WTC11 (cell line): ENCODE measurements at places on chromosomes 1 and 21. TPM values are rescaled to one million over a fixed set of nuclear protein-coding genes. Genes with fewer than 3 reads are reported as not detected.

DNA sequence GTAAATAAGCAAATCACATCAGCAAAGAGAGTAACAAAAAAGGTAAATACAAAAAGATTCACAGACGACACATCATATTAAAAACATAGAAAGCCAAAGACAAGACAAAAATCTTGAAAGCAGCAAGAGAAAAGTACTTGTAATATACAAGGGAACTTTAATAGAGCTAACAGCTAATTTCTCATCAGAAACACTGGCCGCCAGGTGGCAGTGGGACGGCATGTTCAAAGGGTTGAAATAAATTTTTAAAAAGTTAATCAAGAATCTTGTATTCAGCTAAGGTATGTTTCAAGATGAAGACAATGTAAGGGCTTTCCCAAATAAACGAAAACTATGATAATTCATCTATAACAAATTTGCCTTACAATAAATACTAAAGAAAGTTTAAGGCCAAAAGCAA is 358.1 kb downstream of the LRRIQ3 start:
- DNase-seq: peak; percentile 42
- no peak overlapping the region for H3K4me3 ChIP-seq
- H3K27me3 ChIP-seq: no peaks in the 10 kb centered on the region
- H3K36me3 ChIP-seq: no peaks in the 10 kb centered on the region
- no peak overlapping the region for H3K27ac ChIP-seq
- H3K4me1 ChIP-seq: no peaks in the 10 kb centered on the region

- peak overlapping the region; percentile 41; the same call in 1 of the 2 replicates for H3K4me3 ChIP-seq
- H3K4me1 ChIP-seq: peaks cover 11% of the 10 kb centered on the region
Measured at GRCh38 chr1:207867136-207868109, 43.5 kb downstream of the CD34 start.

The PTGS2 gene
- total RNA-seq: 0.20 to 0.66 TPM (median 0.60 TPM) in 3 replicates

The CALML6 gene
- total RNA-seq: 0.87 to 2.1 TPM (median 1.9 TPM) in 3 replicates

GRCh38 chr21:33149181-33149580 is 79.2 kb downstream of the OLIG1 start:
- H3K27me3 ChIP-seq: peaks cover 5% of the 10 kb centered on the region
- peaks cover 39% of the 10 kb centered on the region for H3K4me1 ChIP-seq
- no peak for DNase-seq
- no peak overlapping the region for H3K4me3 ChIP-seq
- H3K27ac ChIP-seq: no peak overlapping the region

The FAM78B gene
- 2.2 to 2.7 TPM (median 2.6 TPM) in 3 replicates for total RNA-seq

The ARHGEF19 gene
- 51.1 to 53.1 TPM (median 52.9 TPM) in 3 replicates for total RNA-seq

DNA sequence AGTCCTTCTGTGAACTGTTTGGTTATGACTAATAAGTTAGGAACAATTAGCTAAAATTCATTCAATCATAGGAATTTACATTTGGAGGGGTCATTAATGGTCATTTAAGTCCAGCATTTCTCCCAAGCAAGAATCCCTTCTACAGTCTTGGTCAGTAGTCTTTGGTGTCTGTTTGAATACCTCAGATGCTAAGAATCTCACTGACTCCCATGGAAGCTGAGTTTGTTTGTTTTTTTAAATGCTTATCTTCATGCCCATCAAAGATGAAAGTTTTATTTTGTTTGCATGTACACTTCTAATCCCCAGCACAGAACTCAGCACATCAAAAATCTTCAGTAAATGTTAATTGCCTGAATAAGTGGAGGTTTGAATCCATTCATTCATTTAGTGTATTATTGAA is 41.3 kb upstream of the SLC44A3 start:
- H3K36me3 ChIP-seq: no peaks in the 10 kb centered on the region
- no peak overlapping the region for H3K4me3 ChIP-seq
- H3K27me3 ChIP-seq: no peaks in the 10 kb centered on the region
- DNase-seq: no peak
- H3K4me1 ChIP-seq: peaks cover 7% of the 10 kb centered on the region

The TMCO4 gene
- 7.2 to 9.3 TPM (median 7.5 TPM) in 3 replicates for total RNA-seq

- no peak overlapping the region for H3K4me3 ChIP-seq
- no peaks in the 10 kb centered on the region for H3K27me3 ChIP-seq
- H3K36me3 ChIP-seq: no peaks in the 10 kb centered on the region
- no peaks in the 10 kb centered on the region for H3K4me1 ChIP-seq
Measured at GRCh38 chr1:204983881-204984280, 59.1 kb upstream of the CNTN2 start.

- peaks cover 15% of the 10 kb centered on the region for H3K4me1 ChIP-seq
- DNase-seq: peak; percentile 91
- H3K27ac ChIP-seq: peak overlapping the region; percentile 64
- H3K4me3 ChIP-seq: peak overlapping the region; percentile 54
- no peaks in the 10 kb centered on the region for H3K27me3 ChIP-seq
Measured at GRCh38 chr1:84781946-84782771, 91.9 kb upstream of the SSX2IP start.

- H3K4me1 ChIP-seq: peaks cover 6% of the 10 kb centered on the region
- no peaks in the 10 kb centered on the region for H3K27me3 ChIP-seq
- H3K4me3 ChIP-seq: no peak overlapping the region
- H3K27ac ChIP-seq: no peak overlapping the region
- no peak for DNase-seq
- no peaks in the 10 kb centered on the region; the same call in 1 of the 2 replicates for H3K36me3 ChIP-seq
Measured at GRCh38 chr1:119093721-119094120, 46.7 kb downstream of the WARS2 start.

DNA sequence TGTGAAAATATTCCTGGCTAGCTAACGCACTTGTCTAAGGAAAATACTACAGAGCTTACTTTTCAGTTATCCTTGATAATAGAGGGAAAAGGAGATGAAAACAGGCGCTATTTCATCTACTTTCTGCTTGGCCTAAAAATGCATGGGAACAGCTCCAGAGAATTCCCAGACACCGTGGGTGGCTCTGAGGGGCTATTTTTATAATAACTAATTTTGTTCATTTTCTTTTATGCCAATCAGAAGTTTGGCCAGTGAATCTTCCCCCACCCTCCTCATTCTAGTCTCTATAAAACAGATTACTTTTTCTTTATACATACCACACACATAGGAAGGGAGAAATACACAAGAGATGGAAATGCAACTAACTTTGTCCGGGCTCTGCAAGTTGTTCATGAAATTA is 322.9 kb downstream of the SETD4 start:
- no peak overlapping the region for H3K4me3 ChIP-seq
- H3K27ac ChIP-seq: no peak overlapping the region
- DNase-seq: no peak
- H3K36me3 ChIP-seq: peaks cover 15% of the 10 kb centered on the region
- H3K4me1 ChIP-seq: no peaks in the 10 kb centered on the region

The STPG1 gene
- 9.9 to 12.8 TPM (median 10.1 TPM) in 3 replicates for total RNA-seq

DNA sequence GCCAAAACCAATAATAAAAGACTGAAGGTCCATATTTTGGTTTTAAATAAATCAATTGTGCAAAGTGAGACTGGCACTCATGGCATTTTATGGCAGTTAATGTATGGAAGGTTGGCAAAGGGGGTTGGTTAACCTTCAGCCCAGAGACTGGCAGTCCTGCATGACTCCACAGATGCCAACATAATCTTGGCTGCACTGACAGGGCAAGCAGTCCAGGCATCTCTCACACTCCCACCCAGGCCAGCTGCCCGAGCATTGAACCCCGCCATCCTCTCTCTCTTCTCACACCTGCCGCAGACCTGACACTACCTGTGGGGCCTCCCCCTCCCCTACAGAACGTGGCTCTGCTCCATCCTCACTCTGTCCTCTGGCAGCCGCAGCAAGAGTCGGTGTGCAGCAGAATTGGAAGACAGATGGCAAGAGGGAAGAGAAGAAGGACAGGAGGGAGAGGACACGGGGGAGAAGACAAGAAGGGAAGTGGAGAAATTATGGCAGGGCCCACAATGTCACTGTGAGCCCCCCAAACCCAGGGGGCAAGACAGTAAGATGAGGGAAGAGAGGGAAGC is 43.7 kb downstream of the ITPKB start:
- H3K27ac ChIP-seq: no peak overlapping the region
- DNase-seq: no peak
- peaks cover 24% of the 10 kb centered on the region for H3K4me1 ChIP-seq
- no peaks in the 10 kb centered on the region; the same call in 1 of the 2 replicates for H3K36me3 ChIP-seq
- no peak overlapping the region for H3K4me3 ChIP-seq

The LORICRIN gene
- not detected in 3 replicates for total RNA-seq

The KRTAP12-2 gene
- 0.25 TPM in 1 of 3 replicates, not detected in the others for total RNA-seq

GRCh38 chr1:99613716-99614115 is 32.2 kb upstream of the PALMD start:
- H3K27me3 ChIP-seq: no peaks in the 10 kb centered on the region
- no peak overlapping the region for H3K4me3 ChIP-seq
- DNase-seq: no peak
- H3K27ac ChIP-seq: no peak overlapping the region
- no peaks in the 10 kb centered on the region for H3K4me1 ChIP-seq
- H3K36me3 ChIP-seq: no peaks in the 10 kb centered on the region

- H3K4me1 ChIP-seq: peaks cover 4% of the 10 kb centered on the region
- no peaks in the 10 kb centered on the region for H3K27me3 ChIP-seq
- H3K4me3 ChIP-seq: no peak overlapping the region
- no peak for DNase-seq
- H3K36me3 ChIP-seq: no peaks in the 10 kb centered on the region
Measured at GRCh38 chr1:207240325-207241101, 81.0 kb upstream of the CD55 start.

DNA sequence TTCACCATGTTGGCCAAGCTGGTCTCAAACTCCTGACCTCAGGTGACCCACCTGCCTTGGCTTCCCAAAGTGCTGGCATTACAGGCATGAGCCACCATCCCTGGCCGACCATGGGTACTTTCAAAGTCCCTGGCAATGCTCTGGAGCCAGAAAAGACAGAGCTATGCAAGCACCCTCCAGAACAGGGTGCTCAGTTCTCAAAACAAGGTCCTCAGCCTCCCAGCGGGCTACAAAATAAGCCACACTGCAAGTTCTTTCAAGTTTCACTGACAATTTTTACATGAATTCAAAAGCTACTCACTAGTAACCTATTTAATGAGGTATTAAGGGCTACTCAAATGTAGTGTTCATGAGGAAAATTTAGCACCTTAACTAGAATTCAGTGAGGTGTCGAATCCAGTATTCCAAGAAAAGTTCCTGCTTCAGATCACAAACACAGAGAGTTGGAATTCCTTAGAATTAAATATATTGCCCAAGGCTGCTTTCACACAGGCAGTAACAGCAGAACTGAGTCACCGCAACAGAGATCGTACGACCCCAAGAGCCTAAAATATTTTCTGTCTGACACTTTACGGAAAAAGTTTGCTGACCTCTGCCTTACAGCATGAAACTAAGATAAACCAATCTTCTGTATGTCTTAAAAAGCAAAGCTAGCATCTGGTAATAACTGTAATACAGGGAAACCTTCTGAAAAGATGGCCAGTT is 60.7 kb downstream of the HSF2BP start:
- H3K4me3 ChIP-seq: no peak overlapping the region
- no peaks in the 10 kb centered on the region for H3K36me3 ChIP-seq

GRCh38 chr1:108878678-108879077 is 1.9 kb downstream of the GPSM2 start:
- no peak overlapping the region for H3K4me3 ChIP-seq
- H3K27ac ChIP-seq: no peak overlapping the region
- no peak for DNase-seq

DNA sequence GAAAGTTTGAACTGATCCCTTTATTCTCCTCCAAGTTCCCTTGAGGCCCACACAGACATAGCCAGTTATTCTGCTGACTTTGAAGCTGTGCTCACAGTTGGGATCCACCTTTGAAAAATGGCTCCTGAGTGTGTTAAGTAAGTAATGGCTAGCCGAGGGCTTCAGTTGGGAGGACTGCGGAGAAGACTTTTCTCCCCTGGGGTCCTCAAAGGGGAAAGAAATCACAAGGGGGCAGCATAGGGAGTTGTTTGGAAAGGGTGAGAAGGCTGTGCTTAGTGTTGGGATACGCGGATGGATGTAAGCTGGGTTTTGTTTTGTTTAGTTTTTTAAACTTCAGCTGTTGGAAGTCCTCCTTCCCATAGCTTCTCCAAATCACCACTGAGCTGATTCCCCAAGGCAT is 8.3 kb downstream of the PGM1 start:
- no peak overlapping the region for H3K27ac ChIP-seq
- no peaks in the 10 kb centered on the region for H3K27me3 ChIP-seq
- DNase-seq: no peak
- no peak overlapping the region for H3K4me3 ChIP-seq
- peaks cover 32% of the 10 kb centered on the region for H3K4me1 ChIP-seq

DNA sequence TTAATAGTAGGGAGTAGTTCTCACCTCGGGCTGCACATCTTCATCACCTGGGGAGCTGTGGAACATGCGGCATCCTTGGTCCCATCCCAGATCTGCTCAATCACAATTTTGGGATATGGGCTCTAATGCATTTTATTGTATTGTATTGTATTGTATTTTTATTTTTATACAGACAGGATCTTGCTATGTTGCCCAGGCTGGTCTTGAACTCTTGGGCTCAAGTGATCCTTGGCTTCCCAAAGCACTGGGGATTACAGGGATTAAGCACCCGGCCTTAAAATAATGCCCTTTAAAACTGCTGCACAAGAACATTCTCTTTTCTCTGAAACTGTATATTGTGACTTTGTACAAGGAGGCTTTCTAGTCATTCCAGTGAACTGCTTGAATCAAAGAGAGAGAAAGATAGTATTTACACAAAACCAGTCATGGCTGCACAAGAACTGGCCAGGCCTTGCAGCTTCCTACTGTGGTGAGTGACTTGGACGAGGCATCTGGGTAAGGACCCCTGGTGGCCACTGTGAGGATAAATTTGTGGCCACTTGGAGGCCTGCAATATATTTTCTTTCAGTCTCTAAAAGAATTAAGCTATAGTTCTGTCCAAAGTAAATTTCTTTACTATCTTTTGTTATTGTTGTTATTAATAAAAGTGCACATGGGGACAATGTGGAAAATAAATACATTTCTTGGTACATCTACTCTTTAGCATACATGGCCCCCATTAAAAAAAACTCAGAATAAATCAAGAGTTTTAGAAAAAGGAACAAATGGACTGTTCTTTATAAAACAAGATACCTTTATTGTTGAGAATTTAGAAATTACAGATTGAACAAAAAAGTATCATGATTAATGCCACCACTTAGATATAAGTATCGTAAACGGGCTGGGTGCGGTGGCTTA is 48.0 kb downstream of the TBCE start:
- H3K4me3 ChIP-seq: no peak overlapping the region
- peaks cover 11% of the 10 kb centered on the region for H3K36me3 ChIP-seq
- peak; percentile 69 for DNase-seq
- no peak overlapping the region for H3K27ac ChIP-seq
- H3K27me3 ChIP-seq: no peaks in the 10 kb centered on the region

DNA sequence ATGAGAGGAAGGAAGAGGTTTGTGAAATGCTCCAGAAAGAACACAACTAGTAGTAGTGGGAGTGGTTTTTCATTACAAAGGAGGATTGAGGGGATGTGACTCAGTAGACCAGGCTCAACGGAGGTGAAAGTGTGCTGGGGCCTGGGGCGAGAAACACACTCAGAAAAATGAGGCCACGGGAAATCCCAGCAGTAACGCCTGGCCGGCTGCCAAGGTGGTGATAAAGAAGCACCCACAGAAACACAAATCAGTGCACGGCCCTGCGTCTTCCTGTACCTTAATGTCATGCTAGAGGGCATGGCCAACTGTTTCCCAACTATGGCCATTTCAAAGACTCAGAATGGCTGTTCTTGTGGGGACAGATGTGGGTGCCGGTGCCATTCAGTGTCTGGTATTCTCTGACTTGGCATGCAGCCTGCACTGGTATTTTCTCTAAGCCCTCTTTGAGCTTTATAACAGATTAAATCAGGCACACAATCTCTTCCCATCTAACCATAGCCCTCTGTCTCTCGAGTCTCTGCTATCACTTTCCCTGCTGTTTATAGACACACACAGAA is 38.2 kb downstream of the URB2 start:
- H3K27me3 ChIP-seq: no peaks in the 10 kb centered on the region
- no peak for DNase-seq
- no peak overlapping the region for H3K4me3 ChIP-seq
- H3K4me1 ChIP-seq: peaks cover 8% of the 10 kb centered on the region
- no peak overlapping the region for H3K27ac ChIP-seq
